ENCODE measurements at places on chromosomes 6 and 20. TPM values are rescaled to one million over a fixed set of nuclear protein-coding genes. Genes with fewer than 3 reads are reported as not detected.

DNA sequence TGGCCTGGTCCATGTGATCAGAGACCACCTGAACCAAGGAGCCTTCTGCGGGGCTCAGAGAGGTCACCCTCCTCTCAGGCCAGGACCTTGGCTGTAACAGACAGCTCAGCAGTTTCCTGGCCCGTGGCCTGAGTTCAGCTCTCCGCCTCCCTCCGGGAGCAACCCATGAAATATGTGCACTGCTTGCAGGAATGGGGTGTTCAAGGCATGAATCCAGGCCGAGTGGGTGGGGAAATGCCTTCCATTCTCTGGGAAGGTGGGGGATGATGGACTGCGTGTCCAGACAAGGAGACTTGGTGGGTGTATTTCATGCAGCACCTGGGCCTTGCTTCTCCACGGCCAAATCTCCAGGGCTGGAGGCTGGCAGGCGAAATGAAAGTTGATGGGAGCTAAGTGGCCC is 46.0 kb downstream of the SIRPA start:
- H3K36me3 ChIP-seq: no peaks in the 10 kb centered on the region
- no peak overlapping the region for H3K27ac ChIP-seq
- DNase-seq: no peak
- no peaks in the 10 kb centered on the region for H3K4me1 ChIP-seq
- H3K27me3 ChIP-seq: no peaks in the 10 kb centered on the region

LRRC73 gene
- 1.2 TPM for total RNA-seq

GRCh38 chr6:107689951-107690642 is 134.0 kb downstream of the SCML4 start:
- DNase-seq: no peak
- H3K4me3 ChIP-seq: no peak overlapping the region
- no peak overlapping the region for H3K27ac ChIP-seq
- H3K27me3 ChIP-seq: no peaks in the 10 kb centered on the region
- H3K36me3 ChIP-seq: no peaks in the 10 kb centered on the region
- no peaks in the 10 kb centered on the region for H3K4me1 ChIP-seq

OXT gene
- not detected for total RNA-seq

All from HCT116 (cell line).